Renal cortical epithelial cell (primary cell): ENCODE measurements at places on chromosomes 3 and 15. TPM values are rescaled to one million over a fixed set of nuclear protein-coding genes. Genes with fewer than 3 reads are reported as not detected.

ST8SIA2 gene
- total RNA-seq = 2.3 and 5.7 TPM in 2 replicates

IL17RB gene
- 1.4 and 10.9 TPM in 2 replicates for total RNA-seq

IGF2BP2 gene
- 33.5 and 65.1 TPM in 2 replicates for total RNA-seq

ANKDD1A gene
- total RNA-seq = 0.35 and 1.1 TPM in 2 replicates

TMEM158 gene
- 0.35 and 6.9 TPM in 2 replicates for total RNA-seq

GRCh38 chr3:137110392-137110996 lies 152.7 kb downstream of the IL20RB start:
- DNase-seq = peak; percentile 35

GRCh38 chr15:51112078-51112477 lies 17.4 kb upstream of the TNFAIP8L3 start:
- DNase-seq = no peak

- DNase-seq = peak; percentile 49
Measured at GRCh38 chr15:99590913-99591646, 25.3 kb downstream of the MEF2A start.

DNA sequence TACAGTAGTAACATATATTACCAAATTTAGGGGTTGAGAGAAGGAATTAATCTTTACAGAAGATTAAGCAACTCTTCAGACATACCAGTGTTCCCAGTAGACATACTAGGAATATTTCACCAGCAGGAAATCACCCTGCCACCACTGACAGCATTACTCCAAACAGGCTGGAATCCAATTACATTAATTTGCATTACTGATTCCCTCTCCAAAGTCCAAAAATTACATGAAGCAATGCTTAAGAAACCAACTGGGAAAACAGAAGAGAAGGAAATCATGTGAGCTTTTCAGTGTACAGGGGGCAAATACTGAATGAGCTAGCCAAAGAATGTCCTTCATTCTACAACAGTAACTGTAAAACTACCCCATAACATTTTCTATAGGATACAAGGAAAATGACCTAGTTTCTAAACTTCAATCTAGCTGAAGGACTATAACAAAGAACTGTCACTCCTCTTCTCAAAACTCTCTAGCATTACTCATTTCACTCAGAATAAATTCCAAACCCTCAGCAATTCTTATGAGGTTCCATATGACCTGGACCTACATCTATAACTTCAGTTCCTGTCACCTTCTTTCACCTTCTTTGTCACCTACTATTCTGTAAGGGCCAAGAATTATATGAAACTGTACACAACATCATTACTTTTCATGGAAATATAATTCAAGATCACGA lies 72.7 kb downstream of the INO80 start:
- DNase-seq = peak; percentile 79

DNA sequence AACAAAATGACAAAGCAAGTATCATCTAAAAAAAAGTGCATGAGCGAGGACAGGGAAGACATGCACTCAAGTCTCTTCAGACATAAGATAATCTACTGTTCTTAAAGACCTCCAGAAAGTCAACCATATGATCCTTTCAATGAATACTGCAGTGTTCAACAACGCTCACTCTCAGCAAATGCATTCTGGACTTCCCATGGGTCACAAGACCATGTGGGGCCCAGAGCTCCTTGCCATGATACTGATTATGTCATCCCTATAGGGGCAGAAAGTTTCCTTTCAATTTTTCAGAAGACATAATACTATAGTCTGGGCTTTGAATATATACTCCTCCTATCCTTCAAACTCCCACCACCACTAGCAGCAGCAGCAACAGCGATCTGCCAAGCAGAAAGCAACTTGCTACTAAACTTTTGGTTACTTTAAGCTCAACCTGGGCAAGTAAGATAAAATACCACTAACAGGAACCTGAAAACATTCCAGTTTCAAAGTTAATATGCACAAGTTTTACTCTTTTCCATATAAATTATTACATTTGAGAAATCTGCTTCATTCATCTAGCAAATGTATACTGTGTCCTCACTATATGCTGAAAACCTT lies 143.5 kb downstream of the ADAM10 start:
- no peak for DNase-seq

DNA sequence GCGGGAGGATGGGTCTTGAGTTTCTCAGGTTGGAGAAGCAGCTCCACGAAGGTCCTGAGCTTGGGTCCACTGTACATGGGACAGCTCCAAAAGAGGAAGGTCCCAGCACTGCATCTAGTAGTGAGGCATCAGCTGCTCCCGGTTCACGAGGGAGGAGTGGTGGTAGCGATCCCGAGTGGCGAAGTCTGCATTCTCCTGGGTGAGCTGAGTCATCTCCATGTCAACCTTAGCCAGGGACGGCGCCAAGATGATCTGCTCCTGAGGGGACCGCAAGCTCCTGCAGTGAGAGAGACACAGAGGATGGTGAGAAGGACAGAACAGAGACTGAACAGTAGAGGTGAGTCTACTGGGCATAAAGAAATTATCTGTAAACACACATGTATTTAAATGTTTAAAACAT lies 28.0 kb upstream of the HEG1 start:
- no peak for DNase-seq

DNA sequence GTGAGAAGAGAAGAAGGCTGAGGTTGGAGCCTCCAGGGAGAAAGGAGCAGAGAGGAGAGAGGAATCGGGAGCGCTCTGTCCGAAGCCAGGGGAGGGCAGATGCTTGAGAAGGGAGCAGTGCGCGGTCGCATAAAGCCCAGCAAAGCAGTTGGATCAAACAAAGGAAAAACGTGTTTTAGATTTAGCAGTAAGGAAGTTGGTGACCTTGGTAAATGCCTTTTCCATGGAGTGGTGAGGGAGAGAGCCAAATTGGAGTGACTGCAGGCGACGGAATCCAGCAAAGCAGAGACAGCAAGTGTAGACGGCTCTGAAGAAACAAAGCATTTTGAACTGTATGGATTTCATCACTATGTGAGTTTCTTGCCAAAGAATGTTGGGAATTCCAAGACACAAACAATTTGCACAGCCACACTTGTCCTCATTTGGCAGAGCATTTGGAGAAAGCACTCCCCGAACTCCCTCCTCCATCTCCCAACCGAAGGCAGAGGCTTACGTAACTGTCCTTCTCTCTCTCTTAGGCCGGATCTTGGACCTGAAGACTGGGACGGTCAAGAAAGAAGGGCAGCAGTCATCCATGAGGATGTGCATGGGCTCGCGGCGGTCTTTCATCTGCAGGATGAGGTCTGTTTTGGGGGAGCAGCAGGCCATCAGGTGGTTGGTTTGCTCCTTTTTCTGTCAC lies 103.6 kb downstream of the ARNT2 start:
- no peak for DNase-seq

DNA sequence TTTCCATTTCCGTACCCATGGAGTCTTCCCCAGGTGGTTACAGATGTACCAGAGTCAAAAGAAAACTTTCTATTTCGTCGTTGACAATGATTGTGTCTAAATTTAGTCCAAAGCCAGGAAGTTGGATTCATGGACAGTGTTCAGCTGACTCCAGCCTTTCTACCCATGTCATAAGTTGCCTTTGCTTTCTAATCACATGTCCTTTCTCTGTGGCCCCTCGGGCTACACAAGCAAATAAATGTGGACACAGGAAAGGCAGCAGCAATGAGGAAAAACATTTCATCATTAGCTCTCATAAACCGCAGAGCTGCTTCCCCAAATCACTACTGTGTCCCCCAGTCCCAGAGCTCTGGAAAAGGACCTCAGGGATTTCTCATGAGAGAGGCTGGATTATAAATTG lies 82.0 kb downstream of the USF3 start:
- DNase-seq = peak; percentile 30

- no peak for DNase-seq
Measured at GRCh38 chr15:77358545-77359240, 61.2 kb downstream of the PEAK1 start.

GRCh38 chr15:68343579-68344225 lies 66.2 kb downstream of the FEM1B start:
- DNase-seq = no peak

- no peak for DNase-seq
Measured at GRCh38 chr15:81859737-81860516, 185.9 kb downstream of the MEX3B start.

DNA sequence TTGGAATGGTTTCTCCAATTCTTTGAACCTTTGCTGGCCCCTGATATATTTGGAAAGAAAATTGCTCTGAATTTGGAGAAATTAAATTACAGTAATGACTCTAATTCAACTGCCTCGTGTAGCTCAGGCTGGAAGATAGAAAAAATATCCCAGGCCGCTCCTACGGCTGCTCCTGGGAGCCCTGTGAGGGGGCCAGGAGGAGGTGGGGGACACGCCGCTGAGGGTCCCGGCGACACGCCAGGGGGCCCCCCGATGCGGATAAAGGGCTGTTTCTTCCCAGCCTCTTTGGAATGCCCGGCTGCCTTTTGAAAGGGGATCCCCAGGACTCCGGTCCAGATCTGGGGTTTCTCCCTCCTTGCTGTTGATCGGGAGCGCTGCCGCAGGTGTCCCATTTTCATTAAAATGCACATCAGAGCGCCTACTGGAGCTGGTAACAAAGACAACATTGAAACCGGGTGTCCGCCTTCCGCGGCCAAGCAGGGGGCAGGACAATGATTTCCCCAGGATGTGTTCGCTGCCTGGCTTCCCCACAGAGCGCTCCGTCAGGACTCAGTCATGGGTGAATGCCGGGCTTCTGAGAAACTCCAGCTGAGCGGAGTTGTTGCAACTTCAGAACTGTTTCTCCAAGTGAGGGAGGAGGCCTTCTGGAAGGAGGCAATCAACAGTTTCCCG lies 200.1 kb upstream of the KBTBD8 start:
- DNase-seq = peak; percentile 73
